ENCODE measurements at places on chromosomes 4 and X.

- DNase-seq: no peak
These were observed 65.2 kb downstream of the FAM13A start for GRCh38 chr4:88991746-88992145.

DNA sequence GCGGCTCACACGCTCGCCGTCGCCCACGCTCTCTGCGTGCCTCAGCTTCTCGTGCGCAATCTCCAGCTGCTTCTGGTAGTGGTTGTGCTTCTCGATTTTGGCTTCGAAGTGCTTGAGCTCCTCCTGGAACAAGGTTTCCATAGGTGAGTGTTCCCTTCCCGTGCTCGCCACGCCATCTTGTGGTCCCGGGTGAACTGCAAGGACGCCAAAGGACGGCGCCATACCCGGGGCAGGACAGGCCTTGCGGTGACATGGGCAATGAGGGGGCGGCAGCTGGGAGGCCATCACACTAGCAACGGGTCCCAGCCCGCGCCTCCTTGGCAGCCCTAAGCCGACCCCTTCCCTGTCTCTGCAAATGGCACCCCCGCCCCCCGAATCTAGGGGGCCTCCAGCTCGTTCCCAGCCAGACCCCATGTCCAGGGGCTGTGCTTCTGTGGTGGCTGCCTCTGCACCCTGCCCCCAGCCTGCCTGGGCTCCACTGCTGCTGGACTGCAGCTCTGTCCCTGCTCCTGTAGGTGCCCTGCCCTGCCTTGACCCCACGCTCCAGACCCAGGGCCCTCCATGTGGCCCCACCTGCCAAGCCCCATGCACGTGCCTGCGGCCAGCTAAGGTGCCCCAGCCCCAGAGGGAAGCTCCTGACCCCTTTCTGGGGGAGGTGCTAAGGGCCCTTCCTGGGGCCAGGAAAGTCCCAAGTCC lies 17.3 kb downstream of the LRPAP1 start:
- DNase-seq: no peak

- no peak for DNase-seq
These were observed 106.8 kb upstream of the CBLL2 start for GRCh38 chrX:22165732-22166457.

DNA sequence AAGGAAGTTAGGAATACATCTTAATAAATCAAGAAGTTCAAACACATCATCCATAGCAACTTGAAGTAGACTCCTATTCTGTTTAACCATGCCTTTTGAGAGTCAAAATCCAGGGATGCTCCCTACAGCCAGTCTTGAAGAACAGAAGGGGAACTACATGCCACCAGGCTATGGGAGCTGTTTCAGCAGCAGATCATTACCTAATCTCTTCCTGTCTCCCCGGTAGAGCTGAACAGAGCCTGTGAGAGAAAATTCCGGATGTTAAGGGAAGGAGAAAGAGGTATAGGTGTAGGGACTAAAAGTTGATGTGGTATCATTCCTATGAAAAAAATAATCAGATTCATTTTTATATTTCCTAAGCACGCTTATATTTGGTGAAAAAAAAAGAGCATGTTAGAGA lies 352.2 kb downstream of the SPRY1 start:
- no peak for DNase-seq

DNA sequence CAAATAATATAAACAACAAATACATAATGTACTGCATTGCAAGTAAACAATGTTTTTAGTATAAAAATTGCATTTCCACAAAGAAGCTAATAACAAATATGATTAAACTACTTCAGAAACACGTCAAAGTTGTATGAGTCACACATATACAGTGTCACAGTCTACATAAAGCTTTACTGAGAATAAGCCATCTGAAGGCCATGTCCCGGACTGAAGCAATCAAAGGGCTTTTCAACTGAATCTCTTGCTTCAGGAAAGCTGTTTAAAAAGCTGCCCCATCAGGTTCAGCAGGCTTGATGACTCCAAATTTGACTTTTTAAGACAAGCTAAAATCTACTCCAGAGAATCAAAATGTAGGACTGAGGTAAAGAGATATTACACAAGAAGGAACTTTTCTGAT lies 1476.8 kb downstream of the ADGRL3 start:
- DNase-seq: no peak

- no peak for DNase-seq
These were observed 38.6 kb downstream of the TRIM2 start for GRCh38 chr4:153242839-153243324.

Data from NCI-H1092 treated with DMSO at 0.1 percent for 48 hours (cell line).